Effector memory CD4-positive, alpha-beta T cell (primary cell): ENCODE measurements at places on chromosomes 2 and 18.

DNA sequence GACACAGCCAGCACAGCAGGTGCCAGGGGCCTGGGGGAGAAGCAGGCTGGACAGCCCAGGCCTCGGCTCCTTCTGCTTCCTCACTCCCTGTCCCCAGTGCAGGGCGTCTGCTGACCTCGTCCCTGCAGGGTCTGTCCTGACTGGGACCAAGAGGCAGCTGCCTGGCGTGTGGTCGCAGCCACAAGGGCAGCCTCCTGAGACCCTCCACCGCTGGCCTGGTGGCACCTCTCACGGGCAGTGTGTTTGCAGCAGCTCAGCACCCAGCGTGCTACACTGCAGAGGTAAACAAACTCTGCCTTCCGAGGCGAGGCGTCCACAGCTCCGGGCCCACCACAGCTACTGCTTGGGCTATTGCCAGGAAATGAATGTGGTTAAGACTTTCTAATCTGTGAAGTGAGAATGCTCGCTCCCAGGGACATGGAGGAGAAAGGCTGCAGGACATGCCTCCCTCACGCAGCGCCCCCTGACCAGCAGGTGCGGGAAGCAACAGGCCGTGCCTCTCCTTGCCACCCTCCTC lies 46.1 kb upstream of the HPCAL1 start:
- no peak for DNase-seq

GRCh38 chr2:5482929-5483331 lies 209.3 kb upstream of the SOX11 start:
- DNase-seq, result no peak

GRCh38 chr2:73373344-73373743 lies 12.3 kb upstream of the ALMS1 start:
- DNase-seq, result no peak

DNA sequence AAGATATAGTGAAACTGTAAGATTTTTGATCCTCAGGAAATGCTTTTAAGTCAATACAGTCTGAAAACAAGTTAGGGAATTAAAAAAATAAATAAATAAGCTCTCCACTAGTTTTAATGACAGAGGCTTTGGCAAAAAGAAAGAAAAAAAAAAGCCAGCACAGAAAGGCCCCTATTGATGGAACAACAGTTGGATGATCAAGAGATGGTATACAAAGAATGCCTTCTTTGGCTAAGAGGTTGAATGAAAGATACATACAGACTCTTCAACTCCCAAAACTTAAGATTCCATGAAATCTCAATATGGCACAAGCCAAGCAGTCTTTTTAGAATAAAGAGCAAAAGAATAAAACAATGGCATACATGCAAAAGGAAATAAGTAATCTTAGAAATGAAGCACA lies 64.0 kb upstream of the GALNT5 start:
- no peak for DNase-seq

GRCh38 chr2:17815468-17816184 lies 634 bp upstream of the MSGN1 start:
- no peak for DNase-seq

GRCh38 chr2:41580806-41581205 lies 467.0 kb upstream of the PKDCC start:
- DNase-seq, result no peak

- DNase-seq, result no peak
Observed at GRCh38 chr2:105779394-105779793, 34.7 kb downstream of the NCK2 start.

- no peak for DNase-seq
Observed at GRCh38 chr2:174784909-174785308, 20.6 kb upstream of the CHRNA1 start.

DNA sequence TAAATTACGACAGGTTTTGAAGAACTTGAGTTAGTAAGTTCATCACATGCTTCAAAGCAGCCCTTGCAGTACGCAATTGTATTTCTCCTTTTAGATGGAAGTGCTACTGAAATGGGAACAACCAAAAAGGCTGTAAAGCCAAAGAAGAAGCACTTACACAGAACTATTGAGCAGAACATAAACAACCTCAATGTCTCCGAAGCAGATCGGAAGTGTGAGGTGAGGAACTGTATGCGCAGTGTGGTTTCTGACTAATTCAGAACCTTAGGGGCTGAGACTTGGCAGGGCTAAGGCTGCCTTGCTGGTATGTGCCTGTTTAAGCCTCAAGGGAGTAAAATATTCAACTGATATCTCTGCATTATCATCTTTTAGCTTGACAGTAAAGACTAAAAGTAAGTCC lies 8.4 kb downstream of the NCAPH start:
- DNase-seq, result peak; percentile 51

- no peak for DNase-seq
Observed at GRCh38 chr18:54812885-54813284, 15.4 kb upstream of the RAB27B start.

GRCh38 chr2:230643576-230644291 lies 68.9 kb upstream of the CAB39 start:
- no peak for DNase-seq

DNA sequence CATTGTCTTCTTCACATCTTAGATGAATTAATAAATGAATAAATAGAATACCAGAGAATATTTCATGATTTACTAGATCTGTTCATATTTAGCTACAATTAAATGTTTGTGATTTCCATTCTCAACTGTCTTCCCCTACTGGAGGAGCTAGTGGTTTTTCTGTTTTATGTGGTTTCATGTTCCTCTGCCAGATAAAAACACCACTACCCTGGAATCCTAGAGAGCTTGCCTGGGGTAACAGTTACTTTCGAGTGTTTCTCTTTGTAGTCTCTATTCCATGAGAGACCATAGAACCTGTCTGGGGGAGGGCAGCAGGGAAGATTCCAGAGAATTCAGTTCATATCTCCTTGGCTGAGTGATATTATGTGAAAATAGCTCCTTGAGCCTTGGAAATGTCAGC lies 349.2 kb downstream of the INSIG2 start:
- no peak for DNase-seq

DNA sequence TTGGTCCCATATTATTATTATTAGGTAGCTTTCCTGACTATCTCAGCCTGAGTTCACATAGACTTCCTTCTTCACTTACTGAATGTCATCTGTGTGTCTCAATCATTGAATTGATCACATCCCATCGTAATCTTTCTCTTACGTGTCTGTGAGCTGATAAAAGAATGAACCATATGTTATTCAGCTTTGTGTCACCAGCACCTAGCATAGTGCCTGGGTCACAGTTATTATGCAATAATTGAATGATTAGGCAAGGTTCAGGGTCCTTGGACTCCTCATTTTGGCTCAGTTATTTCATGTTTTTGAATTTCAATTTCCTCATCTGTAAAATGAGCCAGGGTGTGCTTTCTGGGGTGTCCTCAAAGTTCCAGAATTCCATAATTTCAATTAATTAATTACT lies 107.2 kb downstream of the ZEB2 start:
- no peak for DNase-seq

DNA sequence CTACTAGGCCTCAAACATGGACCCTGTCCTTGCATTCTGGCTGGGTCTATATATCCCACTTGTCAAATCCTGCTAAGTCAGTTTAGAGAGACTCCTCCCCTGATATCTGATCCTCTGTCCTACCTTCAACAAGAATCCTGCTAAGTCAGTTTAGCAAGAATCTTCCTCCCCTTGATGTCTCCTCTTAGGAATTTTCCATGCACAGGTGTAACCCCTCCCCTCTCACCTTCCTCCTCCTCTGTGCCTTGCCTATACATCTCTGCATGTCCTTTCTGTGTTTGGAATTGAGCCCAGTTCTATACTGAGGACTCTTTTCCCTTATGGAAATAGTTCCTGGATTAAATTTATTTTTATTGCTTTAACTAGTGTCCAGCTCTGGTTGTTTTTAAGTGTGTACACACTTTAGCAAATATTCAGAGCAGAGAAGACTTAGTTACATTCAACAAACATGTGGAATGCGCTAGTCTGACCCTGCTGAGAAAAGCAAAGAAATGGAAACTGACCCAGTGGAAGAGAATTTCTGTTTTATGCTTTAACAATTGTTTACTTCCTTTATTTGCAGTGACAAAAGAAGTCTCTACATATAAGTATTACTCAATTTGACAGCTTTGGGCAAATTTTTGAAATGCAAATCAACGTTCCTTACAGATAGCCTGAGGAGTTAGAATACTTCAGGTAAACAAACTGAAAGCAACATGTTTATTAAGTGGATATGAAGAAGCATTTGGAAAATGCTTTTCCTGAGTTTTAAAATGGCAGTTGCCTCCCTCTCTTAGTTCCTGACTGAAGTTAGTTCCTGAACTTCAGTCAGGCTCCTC lies 80.6 kb downstream of the RIT2 start:
- no peak for DNase-seq

- no peak for DNase-seq
Observed at GRCh38 chr2:218027426-218028188, 24.8 kb upstream of the TNS1 start.

DNA sequence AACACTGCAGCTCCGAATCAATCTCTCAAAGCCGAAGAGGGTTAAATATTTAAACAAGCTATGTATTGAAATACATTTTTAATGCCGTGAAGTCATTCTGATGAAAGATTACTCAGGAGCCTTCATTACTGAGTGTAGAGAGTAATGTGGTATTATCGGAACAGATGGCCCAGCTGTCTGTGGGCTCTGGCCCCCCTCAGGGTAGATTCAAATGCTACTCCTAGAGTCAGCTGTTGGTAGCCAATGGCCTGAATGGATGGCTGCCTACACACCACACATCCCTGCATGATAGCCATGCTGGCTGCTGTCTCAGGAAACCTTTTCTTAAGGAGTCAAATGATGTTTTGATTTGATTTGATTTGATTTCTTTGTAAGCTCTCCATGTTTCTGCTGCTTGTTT lies 732.3 kb upstream of the CELF4 start:
- DNase-seq, result no peak

DNA sequence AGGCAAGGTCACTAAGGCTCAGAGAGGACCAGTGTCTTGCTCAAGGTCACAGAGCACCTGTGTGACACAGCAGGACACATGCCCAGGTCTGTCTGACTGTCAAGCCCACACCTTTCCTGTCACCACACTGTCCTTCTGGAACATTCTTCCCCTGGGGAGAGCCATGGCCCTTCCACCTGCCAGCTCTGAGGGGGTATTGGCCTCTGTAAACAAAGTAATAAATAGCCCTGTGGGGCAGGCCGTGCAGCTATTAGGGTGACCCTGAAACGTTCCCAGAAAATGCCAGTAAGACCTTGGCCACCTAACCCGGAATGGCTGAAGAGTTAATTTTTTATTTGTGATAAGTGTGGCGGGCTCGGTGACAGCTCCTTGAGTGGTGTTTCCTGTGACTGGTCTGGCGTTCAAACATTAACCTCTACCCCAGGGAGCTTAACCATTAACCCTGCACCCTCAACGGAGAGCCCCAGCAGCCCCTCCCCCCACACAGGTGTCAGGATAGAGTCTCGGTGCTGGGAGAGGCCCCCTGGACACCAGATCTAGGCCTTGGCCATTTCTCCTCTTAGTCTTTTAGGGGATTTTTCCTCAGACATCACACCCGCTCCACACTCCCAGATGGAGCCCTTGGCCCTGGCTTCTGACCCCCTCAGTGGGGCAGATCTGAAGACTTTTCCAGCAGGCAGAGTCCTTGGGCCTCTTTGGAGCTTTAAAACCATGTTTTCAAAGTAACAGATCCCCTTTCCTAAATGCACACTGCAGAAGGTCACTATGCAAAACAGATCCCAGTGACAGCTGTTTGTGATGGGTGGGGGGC lies 36.6 kb downstream of the SCTR start:
- no peak for DNase-seq

- no peak for DNase-seq
Observed at GRCh38 chr18:59218018-59218417, 1.9 kb upstream of the GRP start.

- no peak for DNase-seq
Observed at GRCh38 chr2:134491771-134492441, 226.9 kb downstream of the TMEM163 start.

DNA sequence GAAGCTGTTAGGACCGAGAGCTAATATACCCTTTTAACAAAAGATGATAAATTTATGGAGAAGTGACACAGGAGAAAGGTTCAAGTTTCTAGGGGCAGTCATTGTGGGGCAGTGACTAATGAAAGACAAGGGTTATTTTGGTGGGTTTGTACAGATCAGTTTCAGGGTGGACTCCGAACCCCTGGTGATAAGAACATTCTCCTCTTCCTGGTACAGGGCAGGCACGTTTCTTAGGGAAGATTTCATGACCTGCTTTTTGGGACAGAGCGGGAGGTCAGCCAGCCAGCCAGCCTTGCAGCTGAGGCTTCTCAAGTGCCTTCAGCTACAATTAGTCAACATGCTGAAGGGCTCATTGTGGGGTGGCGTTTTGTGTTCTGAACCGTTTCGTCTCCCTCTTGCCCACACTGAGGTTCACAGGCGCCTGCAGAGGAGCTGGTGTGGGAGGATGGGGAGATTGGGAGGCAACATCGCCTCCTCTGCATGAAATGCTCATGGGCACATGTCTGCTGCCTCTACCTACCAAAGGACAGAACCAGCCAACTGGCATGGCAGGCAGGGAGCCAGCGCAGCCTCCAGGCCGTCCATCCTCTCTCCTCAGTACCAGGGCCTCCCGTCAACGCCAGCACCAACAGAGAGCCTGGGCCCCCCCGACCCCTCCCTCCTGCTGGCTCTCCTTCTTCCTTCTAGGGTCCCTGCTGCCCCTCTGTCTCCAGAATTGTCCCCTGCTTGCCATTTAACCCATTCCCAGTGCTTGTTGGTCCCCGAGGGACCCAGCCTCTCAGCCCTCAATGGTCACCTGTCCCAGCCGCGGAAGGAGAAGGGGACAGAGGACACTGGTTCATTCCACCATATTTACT lies 9.6 kb downstream of the CHMP1B start:
- DNase-seq, result no peak

- no peak for DNase-seq
Observed at GRCh38 chr2:220175967-220176366, 548.5 kb downstream of the SLC4A3 start.

- DNase-seq, result no peak
Observed at GRCh38 chr2:69436596-69436937, 668 bp downstream of the NFU1 start.

DNA sequence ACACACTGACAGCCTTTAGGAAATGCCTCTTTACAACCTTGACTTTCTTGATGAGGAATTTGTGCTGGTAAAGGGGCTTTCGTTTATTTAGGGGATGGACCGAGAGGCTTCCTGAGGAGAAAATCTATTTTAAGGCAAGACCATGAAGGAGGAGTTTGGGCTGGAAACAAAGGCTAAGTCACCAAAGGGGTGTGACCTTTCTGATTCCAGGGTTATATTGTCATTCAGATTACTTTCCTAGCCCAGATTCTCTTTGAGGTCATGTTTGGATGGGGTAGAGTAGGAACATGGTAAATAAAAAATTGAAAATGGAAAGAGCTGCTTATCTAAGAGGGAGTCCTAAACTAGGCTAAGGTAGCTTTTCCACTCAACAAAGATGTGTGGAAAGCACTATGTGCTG lies 77.1 kb upstream of the UGP2 start:
- DNase-seq, result no peak

- DNase-seq, result no peak
Observed at GRCh38 chr2:165357758-165358157, 111.7 kb upstream of the CSRNP3 start.

- no peak for DNase-seq
Observed at GRCh38 chr18:55557211-55557610, 30.8 kb downstream of the TCF4 start.

DNA sequence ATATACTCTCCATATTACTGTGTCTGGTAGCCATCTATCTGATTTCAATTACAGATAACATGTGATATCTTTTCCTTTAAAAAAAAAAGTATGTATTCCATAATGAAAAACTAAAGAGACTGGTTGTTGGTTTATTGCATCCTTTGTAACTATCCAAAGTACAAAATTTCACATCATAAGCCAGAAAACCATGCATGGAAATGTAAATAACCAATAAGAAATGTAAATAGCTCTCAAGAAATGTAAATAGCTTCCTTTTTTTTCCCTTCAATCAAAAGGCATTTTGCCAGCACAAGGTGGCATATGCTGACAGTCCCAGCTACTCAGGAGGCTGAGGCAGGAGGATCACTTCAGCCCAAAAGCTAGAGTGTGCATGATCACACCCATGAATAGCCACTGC lies 59.3 kb downstream of the ATL2 start:
- DNase-seq, result no peak
